ENCODE measurements at places on chromosomes 1 and 21.

DNA sequence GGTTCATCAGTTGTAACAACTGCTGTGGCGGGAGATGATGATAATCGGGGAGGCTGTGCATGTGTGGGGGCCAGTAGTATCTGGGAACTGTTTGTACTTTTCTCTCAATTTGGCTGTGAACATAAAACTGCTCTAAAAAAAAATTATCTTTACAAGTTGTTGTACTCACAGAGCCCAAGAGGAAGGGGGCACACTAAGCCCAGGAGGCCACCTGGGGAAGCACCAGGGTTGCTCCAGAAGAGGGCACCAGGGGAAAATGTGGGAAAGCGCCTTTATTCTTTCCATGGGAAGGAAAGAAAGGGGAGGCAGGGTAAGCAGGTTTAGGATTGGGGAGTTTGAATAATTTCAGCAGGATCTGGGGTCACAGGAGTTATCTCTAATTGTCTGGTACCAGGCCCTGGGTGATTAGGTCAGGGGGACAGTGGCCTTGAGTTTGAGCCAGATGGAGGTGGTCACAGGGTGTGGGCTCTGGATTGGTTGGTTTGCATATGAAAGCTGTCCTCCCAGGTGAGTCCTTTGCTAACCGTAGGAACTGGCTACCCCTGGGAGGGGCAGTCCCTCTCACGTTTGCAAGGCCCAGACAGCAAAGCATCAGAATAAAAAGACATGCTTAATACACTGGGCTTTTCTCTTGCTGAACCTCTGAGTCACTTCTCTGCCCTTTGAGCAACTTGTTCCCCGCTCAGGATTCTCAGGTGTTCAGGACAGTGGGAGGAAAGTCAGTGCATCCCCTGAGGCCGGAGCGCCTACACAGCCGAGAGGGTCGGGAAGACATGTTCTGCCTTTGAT is 11.2 kb downstream of the MYOC start:
- no peak for DNase-seq

DNA sequence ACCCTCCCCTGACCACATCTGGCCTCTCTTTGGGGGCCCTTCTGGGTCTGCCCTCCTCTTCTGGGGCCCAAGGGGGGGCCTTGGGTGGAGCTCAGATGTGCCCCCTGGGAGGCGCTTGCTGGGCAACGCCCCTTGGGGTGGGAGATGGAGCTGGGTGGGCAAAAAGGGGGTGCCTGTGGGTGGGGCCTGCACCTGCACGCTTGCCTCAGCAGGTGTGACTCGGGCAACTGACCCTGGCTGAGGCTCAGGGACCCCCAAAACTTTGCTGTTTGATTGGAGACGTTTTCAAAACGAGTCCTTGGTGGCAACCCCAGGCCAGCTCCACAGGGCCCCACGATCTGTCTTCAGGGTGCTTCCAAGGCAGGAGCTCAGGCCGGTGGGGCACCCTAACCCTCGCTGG is 105.3 kb downstream of the SIK1 start:
- no peak for DNase-seq

- no peak for DNase-seq
Measured at GRCh38 chr1:11578004-11578403, 76.2 kb downstream of the FBXO2 start.

DNA sequence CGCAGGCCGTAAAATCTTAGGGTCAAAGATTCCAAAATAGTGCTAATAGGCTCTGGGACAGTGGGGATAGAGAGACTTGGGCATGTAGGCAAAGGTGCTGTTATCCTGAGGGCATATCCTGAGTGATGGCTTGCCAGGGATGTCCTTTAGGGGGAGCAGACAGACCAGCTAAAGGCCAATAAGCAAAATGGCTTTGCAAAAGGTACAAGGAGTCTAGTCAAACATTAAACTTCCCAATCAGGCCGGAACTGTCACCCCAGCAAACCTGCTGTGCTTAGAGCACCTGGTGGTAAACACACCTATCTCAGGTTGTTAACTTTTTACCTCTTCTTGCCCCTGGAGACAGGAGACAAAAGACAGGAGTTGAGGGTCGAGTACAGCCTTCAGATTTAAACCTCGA is 49.1 kb downstream of the TRABD2B start:
- DNase-seq = no peak

GRCh38 chr1:150964164-150964489 is 10.5 kb downstream of the CERS2 start:
- no peak for DNase-seq

DNA sequence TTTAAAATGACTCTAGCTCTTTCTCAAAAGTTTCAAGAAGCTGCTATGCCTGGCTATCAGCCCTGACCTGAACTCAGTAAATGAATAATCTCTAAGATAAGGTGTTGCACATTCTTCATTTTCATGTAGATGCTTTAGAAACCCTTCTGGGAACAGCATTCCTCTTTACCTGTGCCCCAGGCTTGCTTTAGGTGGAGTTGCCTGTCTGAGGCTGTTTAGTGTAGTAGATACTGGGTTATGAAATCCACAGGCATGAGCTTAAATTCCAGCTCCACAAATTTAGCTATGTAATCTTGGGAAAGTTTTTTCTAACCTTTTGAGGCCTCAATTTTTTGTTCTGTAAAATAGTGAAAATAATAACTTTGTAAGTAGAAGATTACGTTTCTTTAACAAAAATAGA is 41.6 kb downstream of the ATP6V1G3 start:
- DNase-seq = no peak

DNA sequence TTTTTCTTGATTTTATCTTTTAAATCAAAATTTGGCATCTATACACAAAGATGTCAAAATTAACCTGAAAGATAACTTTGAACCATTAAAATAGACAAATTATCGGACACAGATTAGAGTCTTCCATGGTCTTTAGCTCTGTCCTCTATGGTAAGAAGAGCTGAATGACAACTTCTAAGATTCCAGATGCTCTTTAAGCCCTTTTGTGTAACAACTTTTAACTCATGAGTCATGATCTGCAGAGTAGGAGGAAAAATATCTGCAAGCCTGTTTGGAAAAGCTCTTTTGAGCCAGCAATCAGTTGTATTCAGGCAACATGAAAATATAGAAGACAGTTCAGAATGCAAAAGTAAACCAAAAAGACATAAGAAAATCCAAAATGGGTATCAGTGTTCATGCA is 37.8 kb downstream of the TTC13 start:
- DNase-seq = no peak

GRCh38 chr21:15772654-15773053 is 42.9 kb downstream of the USP25 start:
- DNase-seq = no peak

GRCh38 chr1:186569856-186570255 is 108.9 kb upstream of the PDC start:
- DNase-seq = no peak

DNA sequence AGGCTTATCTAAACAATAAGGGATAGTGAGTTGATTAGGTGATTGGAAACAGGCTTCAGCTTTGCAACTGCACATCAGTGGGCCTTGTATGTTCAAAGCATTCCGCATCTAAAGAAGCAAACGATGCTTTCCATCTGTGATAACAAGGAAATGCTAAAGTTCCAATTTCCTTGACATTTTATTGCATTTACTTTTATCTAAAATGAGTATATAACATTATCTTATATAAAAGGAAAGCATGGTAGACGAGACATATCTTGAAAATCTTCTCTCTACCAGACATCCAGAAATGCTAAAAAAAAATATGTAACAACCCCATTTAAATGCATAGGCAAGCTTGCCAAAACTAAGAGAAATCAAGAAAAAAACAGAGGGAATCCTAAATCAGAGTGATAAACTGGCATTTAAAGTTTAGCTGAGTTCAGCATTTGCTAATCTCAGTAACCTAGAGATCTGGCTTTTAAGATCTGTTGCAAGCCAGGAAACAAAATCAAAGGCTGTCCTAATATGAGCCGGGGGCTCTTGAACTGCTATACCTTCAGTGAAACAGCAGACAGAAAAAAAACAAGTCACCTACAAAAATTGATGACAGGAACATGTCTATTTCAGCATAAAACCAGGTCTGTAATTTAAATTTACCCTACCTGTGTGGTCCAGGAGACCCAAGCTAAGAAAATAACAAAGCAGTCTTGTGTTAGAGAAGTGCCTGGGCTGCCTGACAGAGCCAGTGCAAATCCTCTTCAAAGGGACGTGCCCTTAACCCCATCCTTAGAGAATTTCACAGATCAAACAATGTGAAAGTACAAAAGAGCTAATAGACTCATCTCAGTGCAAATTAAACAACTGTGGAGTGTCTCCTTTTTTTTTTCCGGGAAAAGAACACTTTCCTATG is 3.1 kb upstream of the RGS13 start:
- no peak for DNase-seq

All from glutamatergic neuron (in vitro differentiated cells).